ENCODE measurements at places on chromosomes 12 and 14. TPM values are rescaled to one million over a fixed set of nuclear protein-coding genes. Genes with fewer than 3 reads are reported as not detected.
A peak's percentile ranks its signal among the peaks of the same experiment; 100 is the strongest.

Gene RAB15
- 25.6 TPM for total RNA-seq

DNA sequence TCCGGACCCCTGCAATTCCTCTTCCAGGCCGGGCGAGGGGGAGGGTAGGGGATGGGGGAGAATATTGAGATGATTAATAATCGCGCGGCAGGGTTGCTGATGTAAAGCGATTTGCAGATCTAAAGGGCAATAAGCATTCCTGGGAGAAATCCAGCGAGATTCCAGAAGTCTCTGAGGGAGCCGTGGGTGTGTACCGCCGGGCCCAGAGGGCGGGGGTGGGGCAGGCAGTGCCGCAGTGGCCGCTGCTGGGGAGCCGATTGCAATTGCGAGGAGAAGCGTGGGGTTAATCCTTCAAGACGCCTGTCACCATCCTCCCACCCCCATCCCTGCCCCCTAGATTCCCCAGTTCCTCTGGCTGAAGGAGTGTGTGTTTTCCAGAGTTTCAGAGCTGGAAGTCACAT is 16.4 kb downstream of the FOS start:
- H3K4me1 ChIP-seq: peaks cover 38% of the 10 kb centered on the region
- DNase-seq: peak; percentile 73
- no peaks in the 10 kb centered on the region for H3K36me3 ChIP-seq
- H3K27ac ChIP-seq: peak overlapping the region; percentile 96
- no peaks in the 10 kb centered on the region for H3K27me3 ChIP-seq

GRCh38 chr14:46325777-46326176 is 325.8 kb downstream of the RPL10L start:
- H3K36me3 ChIP-seq: no peaks in the 10 kb centered on the region
- no peak overlapping the region for H3K4me3 ChIP-seq
- H3K4me1 ChIP-seq: no peaks in the 10 kb centered on the region

Gene ZDHHC22
- total RNA-seq: 11.5 TPM

Gene GLIPR1L1
- total RNA-seq: not detected

GRCh38 chr12:87982208-87982607 is 47.0 kb downstream of the C12orf50 start:
- DNase-seq: no peak
- no peak overlapping the region for H3K27ac ChIP-seq
- no peaks in the 10 kb centered on the region for H3K4me1 ChIP-seq
- no peaks in the 10 kb centered on the region for H3K36me3 ChIP-seq
- H3K27me3 ChIP-seq: no peaks in the 10 kb centered on the region

DNA sequence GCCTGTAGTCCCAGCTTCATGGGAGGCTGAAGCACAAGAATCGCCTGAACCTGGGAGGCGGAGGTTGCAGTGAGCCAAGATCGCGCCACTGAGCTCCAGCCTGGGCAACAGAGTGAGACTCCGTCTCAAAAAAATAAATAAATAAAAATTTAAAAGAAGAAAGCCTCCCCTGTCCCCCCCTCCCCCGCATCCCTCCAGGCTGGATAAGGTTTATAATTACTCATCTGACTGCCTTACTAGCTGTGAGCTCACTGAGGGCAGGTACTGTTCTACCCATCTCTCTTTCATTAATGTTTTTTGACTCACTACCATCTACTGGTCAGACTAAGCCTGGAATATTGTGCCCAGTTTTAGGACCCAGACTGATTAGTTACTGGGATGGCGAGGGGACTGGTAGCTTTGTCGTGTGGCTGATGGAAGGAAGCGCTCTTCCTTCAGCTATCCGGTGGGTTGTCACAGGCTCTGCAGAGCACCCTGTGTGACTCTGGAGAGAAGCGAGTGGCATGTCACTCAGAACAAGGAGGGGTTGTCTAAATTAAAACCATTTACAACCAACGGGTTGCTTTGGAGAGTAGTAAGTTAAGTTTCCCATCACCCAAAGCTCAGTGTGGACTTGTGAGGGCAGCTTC is 16.9 kb downstream of the EVL start:
- H3K27me3 ChIP-seq: no peaks in the 10 kb centered on the region
- peaks cover 24% of the 10 kb centered on the region for H3K4me1 ChIP-seq
- no peak overlapping the region for H3K27ac ChIP-seq
- H3K36me3 ChIP-seq: peaks cover 3% of the 10 kb centered on the region
- no peak overlapping the region for H3K4me3 ChIP-seq

DNA sequence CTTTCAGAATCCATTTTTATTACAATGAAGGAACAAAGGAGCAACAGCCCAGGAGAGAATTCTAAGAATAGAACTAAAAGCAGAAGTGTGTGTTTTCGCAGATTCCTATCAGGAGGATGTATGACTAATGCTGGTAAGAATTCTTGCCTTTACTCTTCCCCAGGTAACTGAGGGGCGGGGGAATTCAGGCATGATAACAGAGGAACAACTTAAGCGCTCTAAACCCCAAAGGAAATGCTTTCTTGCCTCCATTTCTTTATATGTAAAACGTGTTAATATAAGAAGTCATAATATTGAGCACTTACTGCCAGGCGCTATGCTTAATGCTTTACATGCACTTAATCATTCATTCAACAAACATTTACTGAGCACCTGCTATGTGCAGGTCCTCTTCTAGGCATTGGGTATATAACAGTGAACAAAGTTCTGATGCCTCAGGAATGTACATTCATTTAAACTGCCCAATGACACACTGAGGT is 4.5 kb downstream of the HCAR1 start:
- no peak overlapping the region for H3K27ac ChIP-seq
- no peak overlapping the region for H3K4me3 ChIP-seq
- no peaks in the 10 kb centered on the region for H3K27me3 ChIP-seq
- peaks cover 14% of the 10 kb centered on the region for H3K4me1 ChIP-seq
- no peaks in the 10 kb centered on the region for H3K36me3 ChIP-seq

GRCh38 chr14:75369506-75369905 is 58.3 kb upstream of the JDP2 start:
- no peak for DNase-seq
- H3K36me3 ChIP-seq: no peaks in the 10 kb centered on the region
- H3K27me3 ChIP-seq: no peaks in the 10 kb centered on the region
- peaks cover 20% of the 10 kb centered on the region for H3K4me1 ChIP-seq
- no peak overlapping the region for H3K27ac ChIP-seq

- H3K4me1 ChIP-seq: peaks cover 13% of the 10 kb centered on the region
- H3K27ac ChIP-seq: no peak overlapping the region
- no peak for DNase-seq
- H3K36me3 ChIP-seq: no peaks in the 10 kb centered on the region
Observed at GRCh38 chr14:57863471-57863870, 2.4 kb downstream of the SLC35F4 start.

- H3K27ac ChIP-seq: peak overlapping the region; percentile 92
- no peaks in the 10 kb centered on the region for H3K27me3 ChIP-seq
- no peaks in the 10 kb centered on the region for H3K36me3 ChIP-seq
- H3K4me3 ChIP-seq: peak overlapping the region; percentile 66
- DNase-seq: peak; percentile 17
Observed at GRCh38 chr12:59597385-59597781, 1.6 kb downstream of the SLC16A7 start.

DNA sequence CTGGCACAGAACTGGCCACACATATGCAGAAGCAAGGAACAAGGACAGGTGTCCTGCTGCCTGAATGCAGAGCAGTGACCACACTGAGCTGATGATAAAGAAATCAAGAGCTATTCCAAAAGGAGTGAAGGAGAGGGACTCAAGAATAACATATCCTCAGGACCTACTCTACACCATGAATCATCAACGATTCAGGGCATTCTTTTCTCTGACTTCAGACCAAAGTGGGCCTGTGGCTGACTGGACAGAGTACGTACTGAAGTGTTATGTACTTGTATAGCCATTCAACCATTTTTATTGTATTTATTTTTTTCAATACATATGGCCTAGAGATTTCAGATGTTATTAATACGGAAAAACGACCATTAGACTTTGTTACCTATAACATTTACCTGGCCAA is 177.5 kb upstream of the TMTC1 start:
- peaks cover 3% of the 10 kb centered on the region for H3K4me1 ChIP-seq
- no peaks in the 10 kb centered on the region for H3K36me3 ChIP-seq
- H3K27ac ChIP-seq: no peak overlapping the region
- H3K4me3 ChIP-seq: no peak overlapping the region

GRCh38 chr12:116539361-116539771 is 19.8 kb upstream of the MAP1LC3B2 start:
- DNase-seq: no peak
- H3K27ac ChIP-seq: peak overlapping the region; percentile 74

Gene RD3L
- not detected for total RNA-seq

GRCh38 chr12:93536766-93537488 is 35.5 kb upstream of the SOCS2 start:
- no peaks in the 10 kb centered on the region for H3K27me3 ChIP-seq
- H3K4me3 ChIP-seq: no peak overlapping the region
- H3K27ac ChIP-seq: no peak overlapping the region

GRCh38 chr12:77615332-77615731 is 215.4 kb upstream of the NAV3 start:
- H3K36me3 ChIP-seq: no peaks in the 10 kb centered on the region
- DNase-seq: no peak
- H3K4me1 ChIP-seq: no peaks in the 10 kb centered on the region
- H3K27me3 ChIP-seq: no peaks in the 10 kb centered on the region
- no peak overlapping the region for H3K27ac ChIP-seq

Gene CDK2
- 14.5 TPM for total RNA-seq

Gene REC8
- total RNA-seq: 21.8 TPM

GRCh38 chr12:6548556-6548955 is 7.3 kb downstream of the IFFO1 start:
- H3K27me3 ChIP-seq: no peaks in the 10 kb centered on the region
- H3K36me3 ChIP-seq: peaks cover 86% of the 10 kb centered on the region
- no peak for DNase-seq
- peaks cover 41% of the 10 kb centered on the region for H3K4me1 ChIP-seq
- no peak overlapping the region for H3K4me3 ChIP-seq

DNA sequence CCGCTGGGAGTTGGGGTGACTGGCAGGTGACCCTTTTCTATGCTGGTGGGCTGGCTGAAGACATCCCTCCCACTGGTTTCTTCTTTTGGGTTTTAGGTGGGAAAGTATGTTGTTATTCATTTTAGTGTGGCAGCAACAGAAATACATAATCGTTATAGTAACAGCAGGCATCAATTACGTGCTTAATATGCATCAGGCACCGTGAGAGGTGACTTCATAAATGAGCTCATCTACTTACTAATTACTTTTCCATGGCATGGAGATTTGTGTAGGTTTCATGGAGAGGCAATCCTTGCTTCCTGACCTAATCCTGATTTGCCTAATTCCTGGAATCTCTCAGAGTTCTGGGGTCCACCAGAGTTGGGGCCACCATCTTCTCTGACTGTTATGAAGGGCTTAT is 13.4 kb upstream of the CELA1 start:
- no peaks in the 10 kb centered on the region for H3K36me3 ChIP-seq
- H3K27ac ChIP-seq: no peak overlapping the region
- peaks cover 12% of the 10 kb centered on the region for H3K4me1 ChIP-seq
- H3K4me3 ChIP-seq: no peak overlapping the region

GRCh38 chr14:98466807-98467206 is 805.2 kb downstream of the BCL11B start:
- no peaks in the 10 kb centered on the region for H3K36me3 ChIP-seq
- no peak overlapping the region for H3K27ac ChIP-seq
- peaks cover 6% of the 10 kb centered on the region for H3K4me1 ChIP-seq
- no peak for DNase-seq
